AG10803 (cell line): ENCODE measurements at places on chromosomes 1 and 21.
A peak's percentile ranks its signal among the peaks of the same experiment; 100 is the strongest.

DNA sequence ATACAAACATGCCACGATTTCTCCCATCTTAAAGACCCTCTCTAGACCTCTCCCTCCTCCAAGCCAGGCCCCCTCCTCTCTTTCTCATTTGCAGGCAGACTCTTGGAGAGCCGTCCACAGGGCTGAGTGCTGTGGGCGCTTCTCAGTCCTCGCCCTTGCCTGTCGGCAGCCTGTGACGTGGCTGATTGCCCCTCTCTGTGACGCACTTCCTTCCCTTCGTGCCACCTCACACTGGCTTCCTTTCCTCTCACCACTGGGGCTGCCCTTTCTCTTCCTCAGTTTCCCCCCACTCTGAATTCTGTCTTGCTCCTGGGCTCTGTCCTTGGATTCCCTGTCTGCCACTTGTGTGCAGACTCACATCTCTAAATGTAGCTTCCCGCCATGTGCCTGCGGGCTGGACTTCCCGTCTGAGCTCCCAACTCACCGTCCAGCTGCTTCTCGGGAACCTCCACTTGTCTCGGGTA lies 227.2 kb downstream of the CAMTA1 start:
- DNase-seq, result no peak

DNA sequence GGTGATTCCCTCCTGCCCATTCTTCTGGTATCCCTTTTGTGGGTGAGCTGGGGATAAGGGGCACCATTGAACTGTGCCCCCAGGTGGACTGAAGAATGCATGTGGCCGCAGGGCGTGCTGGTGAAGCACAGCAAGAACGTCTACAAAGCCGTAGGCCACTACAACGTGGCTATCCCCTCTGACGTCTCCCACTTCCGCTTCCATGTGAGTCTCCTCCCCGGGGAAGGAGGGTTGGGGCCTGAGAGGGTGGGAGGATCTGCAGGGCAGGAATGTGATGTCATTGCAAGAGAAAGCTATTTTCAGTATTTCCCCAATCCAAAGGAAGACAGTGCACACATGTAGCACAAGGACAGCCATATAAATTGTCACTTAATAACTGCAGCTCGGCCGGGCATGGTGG lies 7.5 kb upstream of the KPNA6 start:
- DNase-seq, result no peak

- DNase-seq, result no peak
Measured at GRCh38 chr1:213523781-213524398, 463.9 kb upstream of the PROX1 start.

DNA sequence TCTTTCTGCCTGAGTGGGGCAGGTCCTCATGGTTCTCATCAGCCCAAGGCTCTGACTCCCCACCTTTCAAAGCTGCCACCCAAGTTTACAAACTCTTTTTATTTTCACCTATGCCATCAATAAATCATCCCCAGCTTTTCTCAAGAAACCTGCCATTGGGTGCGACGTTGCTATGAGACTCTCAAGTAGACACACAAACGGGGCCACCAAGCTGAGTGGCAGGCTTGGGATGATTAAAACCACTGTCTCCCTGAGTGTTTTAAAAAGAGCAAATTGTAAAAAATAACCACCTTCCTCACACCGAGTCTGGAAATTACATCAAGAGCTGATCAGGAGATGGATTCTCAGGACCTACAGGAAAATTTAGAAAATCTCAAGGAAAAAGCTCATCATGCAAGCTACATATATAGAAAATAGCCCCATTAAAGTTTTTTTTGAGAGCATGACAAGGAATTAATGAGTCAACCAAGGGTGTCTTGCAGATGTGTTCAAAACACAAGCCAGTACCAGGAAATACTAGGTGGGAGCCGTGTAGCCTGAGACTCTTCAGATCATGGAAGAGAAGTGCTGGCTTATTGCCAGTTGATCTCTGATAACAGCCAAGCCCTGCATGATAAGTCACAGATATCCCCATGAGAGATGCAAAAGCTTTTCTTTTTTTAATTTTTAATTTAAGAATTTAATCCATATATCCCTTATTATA lies 158.4 kb upstream of the BACE2 start:
- no peak for DNase-seq

- no peak for DNase-seq
Measured at GRCh38 chr1:72938408-72938807, 656.1 kb upstream of the NEGR1 start.

- DNase-seq, result no peak
Measured at GRCh38 chr1:183275322-183275721, 89.3 kb downstream of the LAMC2 start.

DNA sequence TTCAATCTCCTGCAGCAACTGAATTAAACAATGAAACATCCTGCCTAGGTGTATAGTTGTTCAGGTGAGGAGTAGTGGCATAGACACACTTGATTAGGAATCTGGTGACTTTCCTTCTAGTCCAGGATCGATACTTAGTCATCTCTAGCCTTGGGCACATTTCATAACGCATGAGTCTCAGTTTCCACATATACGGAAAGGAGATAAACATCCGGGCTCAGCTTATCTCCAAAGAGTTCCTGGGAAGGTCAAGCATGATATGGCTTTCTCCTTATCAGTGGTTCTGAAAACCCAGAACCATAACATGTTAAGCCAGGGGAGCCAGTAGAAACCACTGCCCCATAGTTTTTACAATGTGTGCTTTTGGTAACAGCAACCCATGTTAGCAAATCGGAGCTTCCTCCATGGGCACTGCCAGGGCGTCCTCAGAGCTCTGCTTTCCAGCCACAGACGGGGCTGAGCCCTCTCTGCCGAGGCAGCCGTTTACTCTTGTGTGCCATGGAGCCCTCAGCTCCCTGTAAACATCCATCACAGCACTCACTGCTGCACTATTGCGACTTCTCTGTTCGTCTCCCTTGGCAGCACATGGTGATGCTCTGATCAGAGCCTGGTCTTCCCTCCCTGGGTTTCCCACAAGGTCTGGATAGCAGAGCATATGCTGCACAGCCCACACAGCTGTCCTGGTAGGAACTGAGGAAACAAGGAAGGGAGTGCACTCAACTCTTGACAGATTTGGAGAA lies 34.6 kb downstream of the RUNX1 start:
- no peak for DNase-seq

GRCh38 chr1:192628396-192629057 lies 7.4 kb upstream of the RGS13 start:
- no peak for DNase-seq

- no peak for DNase-seq
Measured at GRCh38 chr1:221800831-221801230, 58.9 kb upstream of the DUSP10 start.

DNA sequence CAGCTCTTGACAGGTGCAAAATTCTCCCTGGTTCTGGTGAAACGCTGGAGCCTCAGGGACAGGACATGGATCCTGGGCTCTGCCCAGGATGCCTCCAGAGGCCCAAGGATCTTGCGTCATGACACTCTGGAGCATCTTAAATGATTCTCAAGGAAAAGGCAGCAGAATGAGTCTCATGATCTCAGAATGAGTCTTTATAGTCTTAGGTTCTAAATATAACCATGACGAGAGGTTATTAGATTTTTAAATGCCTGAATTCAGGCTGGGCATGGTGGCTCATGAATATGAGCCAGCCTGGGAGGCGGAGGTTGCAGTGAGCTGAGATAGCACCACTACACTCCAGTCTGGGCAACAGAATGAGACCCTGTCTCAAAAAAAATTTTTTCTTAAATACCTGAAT lies 55.5 kb downstream of the ECE1 start:
- peak; percentile 57 for DNase-seq

GRCh38 chr1:160841079-160841478 lies 21.6 kb downstream of the CD244 start:
- no peak for DNase-seq

GRCh38 chr1:64171797-64172281 lies 31.6 kb upstream of the UBE2U start:
- DNase-seq, result peak; percentile 48

DNA sequence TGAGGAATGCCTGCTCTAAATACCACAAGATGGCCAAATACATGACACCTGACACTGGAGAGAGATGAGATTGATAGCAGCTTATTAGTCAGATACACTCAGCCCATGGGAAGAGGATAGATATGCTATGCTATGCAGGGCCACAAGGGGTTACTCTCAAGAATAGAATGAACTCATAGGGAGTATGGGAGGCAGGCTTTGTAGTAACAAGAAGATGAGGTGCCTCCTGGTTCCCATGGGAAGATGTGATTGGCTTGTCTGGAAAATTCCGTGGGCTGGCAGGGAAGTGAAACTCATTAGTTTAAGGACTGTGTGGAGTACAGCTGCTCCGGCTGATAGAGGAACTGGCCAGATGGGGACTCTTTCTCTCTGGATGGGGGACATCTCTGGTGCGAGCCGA lies 16.5 kb downstream of the CCDC30 start:
- DNase-seq, result peak; percentile 5

DNA sequence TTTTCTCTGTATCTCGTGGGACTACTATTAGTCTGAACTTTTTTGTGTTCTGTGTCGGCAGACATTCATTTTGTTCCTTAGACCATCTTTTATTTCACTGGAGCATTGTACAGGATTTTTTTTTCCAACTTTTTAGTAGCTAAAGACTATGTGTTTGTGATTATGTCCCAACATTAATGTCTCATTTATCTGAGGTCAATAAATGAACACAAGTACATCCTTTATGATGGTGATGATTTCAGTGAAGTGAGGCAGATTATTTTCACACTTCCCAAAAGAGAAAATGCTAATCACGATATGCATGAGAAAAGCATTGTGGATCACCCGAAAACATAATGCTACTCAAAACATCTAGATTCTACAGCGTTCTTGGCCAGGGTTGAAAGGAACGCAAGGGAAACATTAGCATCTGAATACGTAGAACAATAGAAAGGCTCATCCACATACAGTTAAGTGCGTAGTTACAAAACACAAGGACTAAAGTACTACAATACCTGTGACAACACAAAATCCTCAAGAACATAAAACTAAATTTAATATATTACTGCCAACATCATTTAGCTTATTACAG lies 981.7 kb upstream of the NCAM2 start:
- DNase-seq, result no peak

- DNase-seq, result no peak
Measured at GRCh38 chr1:23481904-23482303, 2.1 kb downstream of the ASAP3 start.

GRCh38 chr1:160006312-160006940 lies 25.4 kb downstream of the PIGM start:
- peak; percentile 64 for DNase-seq

GRCh38 chr21:31731056-31731856 lies 662 bp downstream of the SCAF4 start:
- peak; percentile 34 for DNase-seq

DNA sequence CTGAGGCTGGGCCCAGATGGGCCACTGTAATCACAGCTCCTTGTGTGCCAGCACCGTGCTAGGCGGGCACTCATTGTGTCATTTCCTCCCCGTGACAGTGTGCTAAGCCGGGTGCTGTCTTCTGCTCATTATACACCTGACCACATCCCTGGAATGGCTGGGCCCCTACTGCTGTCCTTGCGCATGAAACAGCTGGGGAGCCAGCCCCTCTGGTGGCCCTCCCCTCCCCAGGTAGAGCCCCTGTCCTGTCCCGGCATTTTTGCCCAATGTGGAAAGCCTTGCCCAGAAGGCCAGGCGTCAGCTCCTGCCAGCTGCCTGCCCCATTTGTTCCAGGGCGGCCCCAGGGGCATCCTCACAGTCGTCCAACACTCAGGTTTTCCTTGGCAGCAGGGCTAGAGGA lies 107.4 kb upstream of the CASZ1 start:
- no peak for DNase-seq

- no peak for DNase-seq
Measured at GRCh38 chr1:182259968-182260367, 131.6 kb downstream of the GLUL start.

DNA sequence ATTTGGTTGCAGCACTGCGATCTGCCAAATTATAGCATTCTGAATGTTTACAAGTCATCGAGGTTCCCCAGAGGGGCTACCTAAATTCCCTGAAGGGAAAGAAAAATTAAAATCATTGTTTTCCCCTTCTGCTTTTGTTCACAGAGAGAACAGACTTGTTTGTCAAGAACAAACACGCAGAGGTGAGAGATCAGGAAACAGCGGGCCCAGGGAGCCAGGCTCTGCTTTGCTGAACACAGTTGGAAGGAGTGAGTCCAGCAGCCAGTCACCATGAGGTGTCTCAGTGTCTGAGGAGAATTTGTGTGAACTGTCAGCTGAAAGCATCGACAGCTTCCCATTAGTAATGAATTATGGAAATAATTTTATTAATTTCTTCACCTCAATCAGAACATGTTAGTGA lies 52.5 kb downstream of the RWDD3 start:
- DNase-seq, result no peak

- no peak for DNase-seq
Measured at GRCh38 chr21:27647921-27648320, 681.0 kb upstream of the ADAMTS5 start.

- DNase-seq, result no peak
Measured at GRCh38 chr1:37071829-37072228, 37.5 kb upstream of the GRIK3 start.

DNA sequence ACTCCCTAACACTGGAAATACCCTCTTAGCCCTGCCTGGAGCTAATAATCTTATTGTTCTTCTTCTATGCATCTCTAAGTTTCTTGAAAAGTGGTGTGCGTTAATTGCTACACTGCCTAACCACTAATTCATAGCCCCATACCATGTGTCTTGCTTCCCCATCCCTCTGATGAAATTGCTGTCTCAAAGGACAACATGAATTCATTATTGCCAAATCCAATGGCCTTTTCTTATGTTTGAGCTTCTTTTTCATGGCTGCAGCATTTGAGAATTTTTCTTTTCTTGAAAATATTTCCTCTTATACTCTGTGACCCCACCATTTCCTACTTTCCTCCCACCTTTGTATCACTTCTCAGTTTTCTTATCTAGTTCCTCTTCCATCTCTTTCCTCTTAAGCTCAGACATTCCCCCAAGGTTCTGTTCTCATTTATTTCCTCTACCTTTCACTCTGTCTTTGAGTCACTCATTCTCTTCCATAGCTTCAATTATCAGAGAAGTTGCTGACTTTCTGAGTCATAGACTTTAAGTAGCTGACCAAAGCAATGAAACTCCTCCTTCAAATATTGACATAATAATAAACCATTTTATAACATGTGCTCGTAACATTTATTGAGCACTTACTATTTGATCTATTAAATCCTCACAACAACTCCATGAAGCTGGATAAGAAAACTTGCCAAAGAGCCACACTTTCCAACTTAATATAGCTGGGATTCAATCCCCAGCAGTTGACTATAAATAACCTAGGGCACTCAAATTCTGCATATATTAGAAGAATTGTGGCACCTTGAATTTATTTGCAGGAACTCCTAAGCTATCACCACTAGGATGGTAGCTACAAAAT lies 35.5 kb upstream of the ATP6V1G3 start:
- DNase-seq, result no peak

DNA sequence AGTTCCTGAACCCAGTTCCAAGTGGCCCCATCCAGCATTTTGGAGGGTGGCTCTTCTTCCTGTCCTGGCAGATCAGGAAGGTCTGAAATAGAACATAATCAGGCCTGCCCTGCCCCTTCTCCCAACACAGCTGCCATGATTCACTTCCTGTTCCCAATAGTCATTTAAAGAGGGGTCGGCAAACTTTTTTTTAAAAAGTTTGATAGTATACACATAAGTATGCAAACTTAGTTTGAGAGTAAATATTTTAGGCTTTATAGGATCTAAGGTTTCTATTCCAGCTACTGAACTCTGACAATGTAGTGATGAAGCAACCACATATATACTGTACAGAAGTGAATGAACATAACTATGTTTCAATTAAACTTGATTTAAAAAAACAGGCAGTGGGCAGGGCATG lies 66.4 kb downstream of the LUZP1 start:
- DNase-seq, result peak; percentile 28
